ENCODE measurements at places on chromosomes 4 and X.

DNA sequence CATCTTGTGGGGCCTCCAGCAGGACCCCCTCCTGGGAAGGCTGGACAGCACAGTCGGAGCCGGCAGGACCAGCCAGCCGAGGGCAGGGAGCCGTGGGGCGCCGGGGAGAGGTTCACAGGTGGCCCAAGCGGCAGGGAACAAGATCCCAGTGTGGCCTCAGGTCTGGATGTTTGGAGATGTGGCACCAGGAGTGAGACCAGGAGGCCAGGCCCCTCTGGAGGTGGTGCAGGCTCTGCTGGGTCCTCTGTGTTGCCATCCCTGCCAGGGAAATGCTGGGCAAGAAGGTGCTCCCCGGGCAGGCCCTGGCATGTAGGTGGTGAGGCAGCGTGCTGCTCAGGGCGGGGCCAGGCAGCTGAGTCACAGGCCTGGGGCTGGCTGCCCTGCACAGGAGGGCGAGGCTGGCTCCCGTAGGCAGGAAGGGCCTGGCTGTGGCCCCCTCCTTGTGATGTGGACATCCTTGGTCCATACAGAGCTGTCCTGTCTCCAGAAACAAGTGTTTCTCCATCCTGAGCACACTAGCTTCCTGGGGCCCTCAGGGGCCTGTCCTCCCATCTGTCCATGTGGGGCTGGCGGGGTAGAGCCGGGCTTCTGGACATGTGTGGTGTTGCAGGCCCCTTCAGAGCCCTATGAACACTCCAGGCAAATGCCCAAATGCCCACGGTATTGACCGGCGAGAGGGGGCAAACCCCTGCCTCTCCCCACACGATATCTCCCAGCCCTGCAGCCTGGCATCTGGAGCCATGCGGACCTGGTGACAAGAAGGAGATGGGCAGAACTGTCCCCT, 4.8 kb upstream of the HGFAC start:
- peak; percentile 33 for DNase-seq

GRCh38 chr4:125594056-125594602, 279.4 kb downstream of the FAT4 start:
- DNase-seq = no peak

DNA sequence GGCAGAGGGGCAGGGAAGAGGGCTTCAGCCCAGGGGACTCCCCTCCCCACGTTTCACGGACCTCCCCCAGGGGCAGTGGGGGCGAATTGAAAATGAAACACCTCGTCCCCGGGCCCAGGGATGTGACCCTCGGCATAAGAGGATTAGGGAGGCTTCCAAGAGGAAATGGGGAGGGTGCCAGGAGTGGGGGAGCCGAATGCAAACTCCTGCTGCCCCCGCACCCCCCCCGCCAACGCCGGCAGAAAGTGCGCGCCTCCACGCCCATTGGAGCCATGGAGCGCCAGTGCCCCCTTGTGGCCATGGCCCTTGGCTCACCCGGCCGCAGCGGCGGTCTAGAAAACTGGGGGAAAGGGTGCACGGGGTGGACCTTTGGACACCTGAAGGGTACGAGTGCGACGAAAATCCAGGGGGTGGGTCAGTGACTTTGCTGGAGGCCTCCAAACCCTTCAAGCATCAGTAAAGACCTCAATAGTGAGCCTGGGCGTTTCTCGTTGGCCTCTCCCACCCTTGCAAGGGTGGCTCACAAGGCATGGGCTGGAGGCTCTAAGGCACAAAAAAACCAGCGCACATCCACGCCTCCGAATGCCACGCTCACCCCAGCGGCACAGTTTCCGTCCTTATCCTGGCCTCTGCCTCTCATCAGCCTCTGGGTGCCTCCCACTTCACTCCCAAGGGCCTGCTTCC, 120.8 kb upstream of the PJA1 start:
- DNase-seq = no peak

DNA sequence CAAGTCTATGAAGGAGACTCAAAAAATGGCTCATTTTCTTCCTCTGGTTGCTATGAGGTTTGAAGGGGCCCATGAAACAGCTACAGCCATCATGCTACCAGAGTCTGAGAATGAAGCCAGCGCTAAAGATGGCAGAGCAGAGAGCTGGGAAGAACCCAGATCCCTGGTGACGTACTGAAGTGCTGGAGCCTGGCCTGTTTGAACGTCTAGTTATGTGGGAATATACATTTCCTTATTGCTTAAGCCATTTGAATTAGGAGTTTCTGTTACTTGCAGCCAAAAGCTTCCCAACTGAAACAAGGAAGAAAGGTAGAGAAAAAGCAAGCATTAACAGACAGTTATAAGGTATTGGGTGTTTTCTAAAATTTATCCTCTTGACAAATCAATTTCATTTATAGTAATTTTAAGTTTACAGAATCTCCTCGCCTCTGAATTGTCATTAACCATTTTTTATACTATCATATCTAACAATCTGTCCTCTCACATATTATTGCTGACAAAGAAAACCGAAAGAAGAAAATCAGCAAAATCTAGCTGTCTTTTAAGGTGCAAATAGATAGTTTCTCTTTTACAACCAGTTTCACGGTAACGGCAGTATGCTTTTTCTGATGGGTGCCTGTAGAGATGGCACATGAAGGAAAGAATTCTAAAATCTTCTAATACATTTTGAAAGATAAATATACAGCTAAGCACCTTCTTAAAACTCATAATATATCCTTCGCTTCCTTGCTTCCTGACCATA, 8.9 kb upstream of the COQ2 start:
- no peak for DNase-seq

DNA sequence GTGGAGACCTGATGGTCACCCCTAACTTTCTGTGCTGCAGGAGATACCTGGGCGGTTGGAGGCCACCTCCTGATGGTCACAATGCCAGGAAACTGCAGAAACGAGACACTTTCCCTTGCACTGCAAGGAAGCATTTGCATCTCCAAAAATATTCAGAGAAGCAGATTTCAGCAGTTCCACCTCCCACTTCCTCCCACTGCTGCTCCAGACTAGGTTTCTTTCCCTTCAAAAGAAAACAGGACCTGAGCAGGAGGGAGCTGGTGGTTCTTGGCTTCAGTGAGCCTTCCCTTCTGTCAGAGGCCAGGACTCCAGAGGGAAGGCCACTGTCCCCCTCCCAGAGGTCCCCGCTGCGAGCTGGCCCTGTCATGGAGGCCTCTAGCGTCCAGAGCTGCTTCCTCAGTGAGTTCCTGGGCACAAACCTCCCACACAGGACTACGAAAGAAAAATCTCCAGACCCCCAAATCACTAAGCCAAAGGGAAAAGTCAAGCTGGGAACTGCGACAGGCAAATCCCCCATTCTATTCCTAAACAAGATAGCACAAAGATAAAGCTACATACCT, 35.9 kb downstream of the GPM6B start:
- DNase-seq = no peak

- DNase-seq = no peak
Measured at GRCh38 chr4:122733787-122734120, 1.2 kb downstream of the BBS12 start.

DNA sequence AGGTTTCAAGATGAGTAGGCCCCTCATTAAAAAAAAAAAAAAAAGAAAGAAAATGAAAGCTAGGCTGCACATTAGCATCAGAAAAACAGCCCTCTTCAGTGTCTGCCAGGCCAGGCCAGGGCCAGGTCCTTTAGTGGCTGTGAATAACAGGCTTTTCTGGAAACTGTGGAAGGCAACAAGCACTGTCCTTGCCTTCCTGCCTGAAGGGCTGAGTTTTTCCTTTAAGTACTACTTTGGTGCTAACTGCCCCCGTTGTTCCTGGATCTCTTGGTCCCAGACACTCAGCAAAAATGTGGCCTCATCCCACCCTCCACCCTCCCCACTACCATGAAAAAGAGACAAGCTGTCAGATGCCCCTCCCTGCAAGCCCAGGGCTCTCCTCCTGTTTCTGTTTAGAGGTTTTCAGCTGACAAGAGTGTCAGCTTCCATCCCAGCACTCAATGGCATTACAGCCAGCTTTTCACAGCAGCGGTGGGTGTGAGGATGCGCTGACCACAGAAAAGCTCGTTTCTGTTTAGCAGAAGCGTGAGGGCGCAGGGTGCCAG, 174.2 kb downstream of the NHS start:
- DNase-seq = no peak

DNA sequence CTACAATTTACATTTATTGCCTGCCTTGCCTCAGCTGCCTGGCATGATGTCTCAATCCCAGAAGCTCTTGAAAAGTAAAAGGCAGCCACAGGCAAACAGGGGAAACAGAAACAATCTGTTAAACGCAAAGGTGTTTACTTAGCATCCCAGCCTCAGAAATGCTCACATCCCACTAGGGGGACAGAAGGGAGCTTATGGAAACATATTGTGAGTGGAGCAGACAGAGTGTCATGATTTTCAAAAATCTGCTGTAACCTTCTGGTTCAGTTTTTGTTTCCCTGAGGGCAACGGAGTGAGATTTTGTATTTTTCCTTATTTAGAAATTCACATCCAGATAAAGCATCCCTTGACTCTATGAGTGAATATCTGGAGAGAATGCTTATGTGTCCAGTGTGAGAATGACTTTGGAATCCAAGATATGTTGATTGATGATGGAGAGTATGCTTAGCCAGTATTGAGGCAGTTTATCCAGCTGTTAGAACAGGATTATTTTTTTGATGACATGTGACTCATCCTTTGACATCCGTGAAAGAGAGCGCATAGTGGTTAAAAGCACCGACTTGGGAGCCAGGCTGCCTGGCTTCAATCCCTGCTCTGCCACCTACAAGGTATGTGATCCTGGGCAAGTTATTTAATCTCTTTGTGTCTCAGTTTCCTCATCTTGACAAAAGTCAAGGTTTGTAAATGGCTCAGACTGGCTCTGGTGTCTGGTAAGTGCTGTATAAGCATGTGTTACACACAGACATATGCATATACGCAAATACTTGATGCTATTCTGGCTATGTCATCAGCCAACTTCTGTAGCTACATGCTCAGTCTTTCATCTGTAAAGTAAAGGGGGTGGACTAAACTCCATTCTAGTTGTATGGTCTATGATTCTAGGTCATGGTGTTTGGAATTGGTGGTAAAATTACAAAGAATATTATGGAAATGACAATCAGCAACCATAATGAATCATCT, 381.2 kb downstream of the RAPGEF2 start:
- DNase-seq = no peak

DNA sequence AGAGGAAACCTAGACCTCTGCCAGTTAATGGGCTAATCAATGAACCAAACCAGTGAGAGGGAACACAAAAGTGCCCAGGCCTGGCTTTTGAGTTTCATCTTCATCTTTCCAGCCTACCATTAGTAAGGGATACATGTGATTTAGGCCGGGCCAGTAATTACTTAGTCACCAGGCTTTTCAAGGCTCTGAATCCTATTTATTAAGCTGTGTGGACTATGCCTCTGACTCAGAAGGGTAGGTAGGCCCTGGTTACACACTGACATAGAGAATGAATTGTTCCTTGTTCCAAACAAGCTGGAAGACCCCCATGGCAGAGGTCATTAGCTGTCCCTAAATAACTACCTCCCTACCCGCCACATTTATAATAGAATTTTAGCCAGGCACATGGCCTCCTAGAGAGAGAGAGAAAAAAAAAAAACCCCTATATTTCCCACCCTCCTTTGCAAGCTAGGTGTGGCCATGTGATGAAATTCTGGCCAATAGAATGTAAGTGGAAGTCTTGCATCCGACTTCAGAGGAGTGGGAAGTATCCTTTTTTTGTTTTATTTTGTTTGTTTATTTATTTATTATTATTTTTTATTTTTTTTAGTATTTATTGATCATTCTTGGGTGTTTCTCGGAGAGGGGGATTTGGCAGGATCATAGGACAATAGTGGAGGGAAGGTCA, 112.3 kb upstream of the BCOR start:
- DNase-seq = no peak

DNA sequence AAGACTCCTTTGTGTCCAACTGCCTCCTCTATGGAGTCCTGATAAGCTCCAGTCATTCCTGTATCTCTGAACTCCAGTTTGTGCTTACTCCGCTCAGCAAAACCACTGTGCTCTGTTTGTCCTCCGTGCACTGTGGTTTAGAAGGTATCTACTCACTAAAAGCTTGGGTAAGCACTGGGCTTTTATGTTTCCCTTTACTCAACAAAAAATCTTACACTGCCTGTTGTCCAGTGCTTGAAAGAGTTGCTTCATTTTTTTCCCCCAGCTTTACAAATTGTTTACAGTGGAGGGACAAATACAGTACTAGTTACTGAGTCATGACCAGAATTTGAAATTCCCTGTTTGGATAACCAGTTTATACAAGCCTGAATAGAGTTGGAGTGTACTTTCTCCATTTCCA, 545.3 kb upstream of the FAT1 start:
- no peak for DNase-seq

- DNase-seq = no peak
Measured at GRCh38 chr4:101264993-101265815, 82.1 kb downstream of the PPP3CA start.

- DNase-seq = no peak
Measured at GRCh38 chr4:25031077-25031621, 403 bp upstream of the LGI2 start.

- no peak for DNase-seq
Measured at GRCh38 chrX:136431625-136432024, 56.1 kb upstream of the BRS3 start.

GRCh38 chrX:153736871-153737441, 12.3 kb downstream of the ABCD1 start:
- no peak for DNase-seq

DNA sequence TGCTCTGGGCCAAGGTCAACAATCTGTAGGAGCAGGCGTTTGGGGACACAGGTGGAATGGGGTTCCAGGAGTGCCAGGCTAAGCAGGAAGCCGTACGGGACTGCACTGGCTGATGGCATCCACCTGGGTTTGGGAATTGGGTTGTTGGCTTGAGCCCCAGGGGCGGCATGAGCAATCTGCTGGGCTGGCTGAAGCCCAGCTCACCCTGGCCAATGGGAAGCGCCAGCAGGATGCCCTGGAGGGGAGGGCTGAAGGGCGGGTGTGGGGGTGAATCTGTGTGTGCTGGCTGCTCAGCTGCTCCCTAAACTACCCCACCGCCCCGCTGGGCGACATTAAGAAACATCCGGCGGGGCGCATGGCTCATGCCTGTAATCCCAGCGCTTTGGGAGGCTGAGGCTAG, 8.9 kb upstream of the RGS12 start:
- DNase-seq = no peak

DNA sequence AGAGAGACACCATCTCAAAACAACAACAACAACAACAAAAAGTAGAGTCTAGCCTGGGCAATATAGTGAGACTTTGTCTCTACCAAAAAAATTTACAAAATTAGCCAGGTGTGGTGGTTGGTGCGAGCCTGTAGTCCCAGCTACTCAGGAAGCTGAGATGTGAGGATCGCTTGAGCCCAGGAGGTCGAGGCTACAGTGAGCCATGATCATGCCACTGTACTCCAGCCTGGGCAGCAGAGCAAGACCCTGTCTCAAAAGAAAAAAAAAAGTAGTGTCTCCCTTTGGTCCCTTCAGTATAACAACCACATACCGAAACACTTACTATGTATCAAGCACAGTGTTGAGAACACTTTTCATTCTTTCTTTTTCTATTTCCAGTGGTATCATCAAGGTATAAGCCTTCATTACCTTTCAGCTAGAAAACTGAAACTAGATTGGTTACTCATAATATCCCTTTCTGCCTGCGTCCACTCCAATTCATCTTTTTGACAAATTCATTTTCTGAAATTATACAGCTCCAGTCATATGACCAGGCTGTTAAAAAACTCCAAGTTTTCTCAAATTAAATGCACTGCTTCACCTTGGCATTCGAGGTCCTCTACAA, 54.1 kb downstream of the RPS6KA3 start:
- DNase-seq = no peak
